ENCODE measurements at places on chromosomes 6 and 20. TPM values are rescaled to one million over a fixed set of nuclear protein-coding genes. Genes with fewer than 3 reads are reported as not detected.

- no peak for DNase-seq
These were observed 25.0 kb downstream of the L3MBTL3 start for GRCh38 chr6:130043344-130043743.

The ARMH2 gene
- total RNA-seq: not detected

DNA sequence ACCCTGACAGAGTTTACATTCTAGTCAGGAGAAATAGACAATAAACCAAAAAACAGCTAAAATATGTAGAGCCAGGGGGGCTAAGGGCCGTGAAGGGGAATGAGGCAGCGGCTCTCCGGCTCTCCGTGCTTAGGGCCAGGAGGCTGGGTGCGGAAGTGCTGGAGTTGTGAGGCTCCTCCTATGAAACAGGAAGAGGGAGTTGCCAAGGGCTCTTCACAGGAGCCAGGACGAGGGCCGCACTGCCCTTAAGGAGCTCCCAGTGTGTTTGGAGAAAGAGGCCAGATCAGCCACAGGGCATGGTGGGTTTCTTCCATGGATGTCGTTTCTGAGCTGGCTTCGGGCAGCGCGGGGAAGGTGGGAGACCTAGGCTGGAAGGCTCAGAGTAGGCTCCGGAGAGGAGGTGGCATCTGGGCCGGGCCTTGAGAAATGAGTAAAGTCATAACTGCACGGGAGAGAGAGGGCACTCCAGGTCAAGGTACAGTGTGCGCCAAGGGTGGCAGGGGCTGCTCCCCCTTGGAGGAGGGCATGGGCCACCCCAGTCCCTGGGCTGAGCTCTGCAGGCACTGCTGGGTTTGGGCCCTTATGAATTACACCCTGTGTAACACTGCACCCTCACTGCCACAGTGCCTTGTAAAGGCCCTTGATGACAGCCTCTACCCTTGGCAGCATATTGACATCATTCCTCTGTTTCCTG is 20.8 kb upstream of the MLN start:
- DNase-seq: no peak

DNA sequence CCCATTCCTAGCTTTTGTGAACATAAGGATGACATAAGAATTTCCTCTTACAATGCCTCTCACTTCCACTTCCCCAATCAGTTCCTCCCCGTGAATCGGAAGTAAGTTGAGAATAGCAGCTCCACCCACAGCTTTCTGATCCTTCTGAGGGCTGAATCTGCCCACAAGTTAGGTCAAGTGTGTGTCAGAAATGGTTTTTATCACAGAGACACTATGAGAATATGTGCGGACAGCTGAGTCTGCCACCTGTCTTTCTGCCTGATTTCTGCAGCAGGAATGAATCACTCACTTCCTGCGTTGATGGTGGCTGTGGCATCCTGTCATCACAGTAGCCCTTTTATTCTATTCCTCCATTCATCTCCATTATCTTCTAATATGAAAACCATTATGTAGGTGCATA is 70.2 kb downstream of the RIN2 start:
- DNase-seq: peak; percentile 60

The POPDC3 gene
- total RNA-seq: 29.2 TPM

DNA sequence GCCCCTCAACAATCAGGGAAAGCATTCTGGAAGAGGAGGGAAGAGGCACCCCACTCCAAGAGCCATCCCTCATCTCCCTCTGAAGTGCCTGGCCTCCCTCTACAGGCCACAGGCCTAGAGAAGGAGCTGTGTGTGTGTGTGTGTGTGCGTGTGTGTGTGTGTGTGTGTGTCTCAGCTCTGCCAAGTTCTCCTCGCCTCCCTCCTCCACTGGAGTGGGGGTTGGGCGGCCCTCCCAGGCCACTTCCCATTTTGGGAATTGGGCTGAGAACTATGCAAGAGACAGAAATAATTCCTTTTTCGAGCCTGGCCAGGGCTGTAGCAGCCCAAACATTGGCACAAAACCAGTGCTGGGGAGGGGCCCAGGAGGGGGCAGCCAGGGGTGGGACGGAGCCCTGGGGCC is 35.7 kb downstream of the KCNB1 start:
- DNase-seq: no peak

- DNase-seq: no peak
These were observed 54.9 kb upstream of the TRAF3IP2 start for GRCh38 chr6:111660531-111660930.

DNA sequence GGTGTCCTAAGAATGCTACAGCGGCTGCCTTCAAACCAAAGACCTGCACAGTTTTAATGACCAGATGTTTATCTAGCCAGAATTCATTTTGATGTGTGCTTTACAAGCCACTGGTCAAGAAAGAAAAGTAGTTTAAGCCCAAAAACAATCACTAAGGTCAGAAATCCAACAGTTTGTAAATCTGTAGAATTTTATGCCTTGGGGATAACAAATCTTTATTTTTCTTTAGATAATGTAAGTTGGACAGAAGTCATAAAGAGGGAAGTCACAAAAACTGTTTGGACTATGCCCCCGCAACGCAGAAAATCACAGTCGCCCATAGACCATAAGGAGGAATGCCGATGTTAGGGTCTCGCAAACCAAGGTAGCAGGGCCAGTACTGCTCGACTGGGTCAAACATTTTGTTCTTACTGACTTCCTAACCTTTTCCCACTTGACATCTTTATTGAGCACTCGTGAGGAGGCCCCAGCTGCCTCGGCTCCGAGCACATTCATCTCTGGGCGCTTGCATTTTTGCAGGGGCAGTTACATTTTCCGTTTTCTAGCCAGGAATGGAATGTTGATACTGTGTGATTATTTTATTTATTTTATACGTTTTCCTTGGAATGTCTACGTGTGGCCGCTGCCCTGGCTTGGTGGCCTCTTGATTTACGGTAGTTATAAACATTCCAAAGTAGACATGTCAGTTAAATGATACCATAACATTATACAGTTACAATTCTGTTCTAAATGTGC is 56.7 kb upstream of the APCDD1L start:
- DNase-seq: no peak

DNA sequence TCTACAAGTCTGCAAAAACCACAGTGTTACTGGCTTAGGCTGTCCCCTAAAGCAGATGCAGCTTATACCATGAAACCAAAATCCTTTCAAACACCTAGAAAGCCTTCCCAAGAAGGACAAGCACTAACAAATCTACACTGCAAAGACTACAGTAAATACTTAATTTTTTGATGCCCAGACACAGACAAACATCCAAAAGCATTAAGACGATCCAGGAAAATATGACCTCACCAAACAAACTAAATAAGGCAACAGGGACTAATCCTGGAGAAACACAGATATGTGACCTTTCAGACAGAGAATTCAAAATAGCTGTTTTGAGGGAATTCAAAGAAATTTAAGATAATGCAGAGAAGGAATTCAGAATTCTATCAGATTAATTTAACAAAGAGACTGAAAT is 423.5 kb downstream of the COL12A1 start:
- DNase-seq: no peak

DNA sequence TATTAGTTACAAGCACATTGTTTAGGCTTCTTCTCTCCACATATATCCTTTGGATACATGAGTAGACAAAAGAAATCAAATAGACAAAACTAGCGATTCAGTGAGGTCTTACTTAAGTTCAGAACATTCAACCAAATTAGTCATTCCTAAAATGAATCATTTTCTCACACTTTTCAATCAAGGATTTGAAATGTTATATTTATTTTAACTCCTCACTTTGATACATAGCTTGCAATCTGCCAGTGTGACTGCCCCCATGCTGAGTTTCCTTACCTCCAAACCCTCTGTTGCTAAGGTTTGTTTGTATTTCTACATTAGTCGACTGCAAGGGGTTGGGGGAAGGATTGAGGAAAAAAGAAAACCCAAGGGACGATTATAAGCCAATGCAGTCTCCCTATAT is 3.5 kb upstream of the MOXD1 start:
- DNase-seq: no peak

- DNase-seq: no peak
These were observed 45.2 kb upstream of the GFRAL start for GRCh38 chr6:55282115-55282514.

DNA sequence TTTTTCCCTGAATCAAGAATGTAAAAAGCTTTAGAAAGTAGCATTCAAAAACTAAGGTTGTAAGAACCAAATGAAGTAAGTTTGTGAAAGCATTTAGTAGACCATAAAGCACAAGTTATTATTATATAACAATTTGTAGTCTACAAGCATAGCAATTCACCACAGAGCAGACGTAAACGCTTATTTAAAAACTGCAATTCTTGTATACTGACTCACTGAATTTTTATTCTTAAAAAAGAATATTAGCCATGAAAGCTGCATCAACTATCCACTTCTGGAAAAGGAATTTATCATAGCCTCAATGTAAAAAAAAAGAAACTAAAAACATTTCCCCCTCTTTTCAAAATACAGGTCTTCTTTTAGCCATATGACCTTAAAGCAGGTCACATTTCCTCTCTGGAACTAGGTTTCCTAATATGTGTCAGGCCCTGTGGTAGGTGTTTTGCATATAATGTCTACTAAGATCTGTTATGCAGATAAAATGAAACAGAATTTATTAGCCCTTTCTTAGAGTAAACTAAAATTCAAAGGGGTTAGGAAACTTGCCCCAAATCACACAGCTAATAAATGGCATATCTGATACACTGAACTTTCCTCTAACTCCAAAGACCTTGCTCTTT is 2.1 kb downstream of the MAP3K7 start:
- DNase-seq: no peak

All from Panc1 (cell line).